Stimulated activated CD4-positive, alpha-beta T cell treated with anti-CD3 and anti-CD28 coated beads, TNF-alpha, amount 100 ng/mL, for 4 hours (primary cell): ENCODE measurements at places on chromosomes 2 and 18.

GRCh38 chr2:117774716-117775115 is 39.8 kb upstream of the DDX18 start:
- DNase-seq: no peak

- DNase-seq: no peak
These were observed 349.7 kb upstream of the GALNT5 start for GRCh38 chr2:156907806-156908205.

GRCh38 chr2:167103028-167103756 is 214.9 kb downstream of the XIRP2 start:
- no peak for DNase-seq

GRCh38 chr2:24048769-24049484 is 614 bp upstream of the FKBP1B start:
- no peak for DNase-seq

- no peak for DNase-seq
These were observed 218.1 kb upstream of the SIX2 start for GRCh38 chr2:45227347-45227746.

GRCh38 chr2:223930103-223930976 is 14.8 kb downstream of the WDFY1 start:
- DNase-seq: no peak

- no peak for DNase-seq
These were observed 129.6 kb downstream of the TTN start for GRCh38 chr2:178677599-178677998.

DNA sequence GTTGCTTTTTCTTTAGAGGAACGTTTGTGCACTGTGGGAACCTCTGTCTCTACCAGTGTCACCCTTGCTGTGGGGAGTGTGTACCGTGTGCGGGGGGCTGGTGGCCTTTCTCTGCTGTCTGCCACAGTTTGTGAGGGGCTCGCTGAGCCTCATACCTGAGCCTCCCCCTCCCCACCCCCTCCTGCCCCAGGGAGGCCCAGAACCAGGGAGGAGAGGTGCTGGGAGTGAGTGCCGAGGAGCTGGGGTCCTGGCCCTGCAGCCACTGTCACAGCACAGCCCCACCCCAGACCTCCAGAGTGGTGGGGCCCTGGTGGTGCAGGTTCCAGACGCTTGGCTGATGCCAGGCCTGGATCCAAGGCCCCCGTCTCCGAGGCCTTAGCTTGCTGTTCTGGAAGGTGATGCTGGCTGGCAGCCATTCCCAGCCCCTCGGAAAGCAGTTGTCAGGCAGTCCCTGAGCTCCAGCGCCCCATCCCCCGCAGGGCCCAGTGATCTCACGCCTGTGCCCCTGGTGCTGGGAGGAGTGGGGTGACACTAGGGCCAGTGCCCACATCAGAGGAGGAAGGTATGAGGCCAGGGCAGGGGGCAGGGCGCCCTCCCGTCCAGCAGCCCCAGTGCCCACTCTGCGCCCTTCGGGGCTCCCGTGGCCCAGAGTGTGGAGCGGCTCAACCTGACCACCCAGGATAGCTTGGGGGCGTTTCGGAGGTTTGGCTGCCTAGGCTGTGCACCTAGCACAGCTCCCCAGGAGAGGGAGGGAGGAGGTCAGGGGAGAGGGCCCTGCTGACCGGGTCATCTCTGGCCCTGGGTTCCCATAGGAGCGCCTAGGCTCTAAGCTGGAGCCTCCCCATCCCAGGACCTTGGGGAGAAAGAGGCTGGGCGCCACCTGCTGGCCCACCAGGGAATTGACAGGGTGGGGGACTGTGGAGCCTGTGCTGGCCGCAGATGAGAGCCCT is 53.0 kb upstream of the ALPP start:
- DNase-seq: peak; percentile 27

- no peak for DNase-seq
These were observed 6.5 kb downstream of the KCNG2 start for GRCh38 chr18:79804130-79804787.

DNA sequence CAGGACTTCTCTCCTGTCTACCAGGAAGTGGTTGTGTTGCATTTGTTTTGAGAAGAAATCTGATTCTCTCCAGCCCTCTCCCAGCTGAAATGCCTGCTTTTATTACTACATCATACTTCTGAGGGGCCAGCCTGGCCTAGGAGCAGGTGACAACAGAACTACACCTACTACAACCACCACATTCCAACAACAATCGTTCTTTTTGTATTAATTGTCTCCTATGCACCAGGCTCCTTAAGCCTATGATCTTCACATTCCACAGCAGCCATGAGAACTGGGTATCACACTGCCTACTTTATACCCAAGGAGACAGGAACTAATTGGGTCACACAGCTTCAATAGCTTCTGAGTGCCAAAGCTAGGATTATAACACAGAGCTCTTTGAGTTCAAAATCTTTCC is 167.7 kb downstream of the TDRD15 start:
- DNase-seq: no peak

- DNase-seq: no peak
These were observed 216.1 kb downstream of the SH3RF3 start for GRCh38 chr2:109345091-109345490.

DNA sequence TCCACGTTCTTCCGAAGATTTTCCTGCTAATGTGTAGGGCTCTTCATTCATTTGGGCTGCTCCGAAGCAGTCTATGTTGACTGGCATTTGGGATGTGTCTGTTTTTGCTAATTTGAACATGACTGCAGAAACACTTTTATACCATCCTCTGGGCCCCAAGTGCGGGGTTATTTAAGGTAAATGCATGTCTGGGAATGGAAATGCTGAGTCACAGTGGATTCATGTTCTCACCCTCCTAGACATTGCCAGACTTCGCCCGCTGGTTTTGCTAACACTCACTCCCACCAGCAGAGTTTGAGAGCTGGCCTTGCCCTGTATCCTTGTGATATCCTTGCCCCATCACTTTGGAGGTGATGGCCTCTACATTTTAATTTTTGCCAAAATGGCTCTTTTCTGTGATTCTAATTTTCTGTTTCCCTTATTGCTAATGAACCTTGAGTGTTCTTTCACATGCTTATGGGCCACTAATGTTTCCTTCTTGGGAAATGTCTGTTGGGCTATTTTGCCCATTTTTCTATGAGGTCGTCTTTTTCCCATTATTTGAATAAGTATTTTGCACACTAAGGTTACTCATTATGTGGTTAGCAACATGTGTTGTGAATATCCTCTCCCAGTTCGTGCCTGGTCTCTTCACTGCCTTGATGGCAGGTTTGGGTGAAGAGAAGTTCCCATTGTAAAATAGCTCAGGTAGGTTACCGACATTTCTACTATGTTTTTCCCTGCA is 204.1 kb downstream of the GLI2 start:
- DNase-seq: no peak

GRCh38 chr2:118645876-118646275 is 201.6 kb downstream of the EN1 start:
- no peak for DNase-seq

GRCh38 chr2:236265675-236266074 is 1.5 kb upstream of the ASB18 start:
- no peak for DNase-seq
